GM04503 (cell line): ENCODE measurements at places on chromosomes 12 and 14.

DNA sequence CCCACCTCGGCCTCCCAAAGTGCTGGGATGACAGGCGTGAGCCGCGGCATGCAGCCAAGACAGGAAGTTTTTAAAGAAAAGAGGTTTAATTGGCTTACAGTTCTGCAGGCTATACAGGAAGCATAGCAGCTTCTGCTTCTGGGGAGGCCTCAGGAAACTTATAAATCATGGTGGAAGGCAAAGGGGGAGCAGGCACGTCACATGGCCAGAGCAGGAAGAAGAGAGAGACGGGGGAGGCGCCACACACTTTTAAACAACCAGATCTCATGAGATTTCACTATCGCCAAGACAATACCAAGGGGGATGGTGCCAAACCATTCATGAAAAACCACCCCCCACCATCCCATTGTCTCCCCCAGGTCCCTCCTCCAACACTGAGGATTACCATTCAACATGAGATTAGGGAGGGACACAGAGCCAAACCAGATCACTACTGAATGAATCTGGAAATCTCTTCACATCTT is 14.1 kb downstream of the CCDC63 start:
- DNase-seq: no peak

DNA sequence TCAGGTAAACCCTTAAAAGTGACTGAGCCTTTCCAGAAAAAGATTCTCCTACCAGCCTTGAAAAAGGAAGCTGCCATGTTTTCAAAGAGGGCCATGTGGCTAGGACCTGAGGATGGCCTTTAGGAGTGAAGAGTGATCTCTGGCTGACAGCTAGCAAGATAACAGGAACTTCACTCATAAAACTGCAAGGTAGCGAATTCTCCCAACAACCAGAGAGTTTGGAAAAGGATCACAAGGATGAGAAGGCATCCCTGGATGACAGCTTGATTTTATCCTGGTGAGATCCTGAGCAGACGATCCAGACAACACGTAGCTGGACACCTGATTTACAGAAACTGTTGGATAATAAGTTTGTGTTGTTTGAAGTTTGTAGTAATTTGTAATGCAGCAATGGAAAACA is 115.6 kb upstream of the FBXO33 start:
- DNase-seq: no peak

- no peak for DNase-seq
These were observed 70.0 kb upstream of the VPS33A start for GRCh38 chr12:122336015-122336946.

DNA sequence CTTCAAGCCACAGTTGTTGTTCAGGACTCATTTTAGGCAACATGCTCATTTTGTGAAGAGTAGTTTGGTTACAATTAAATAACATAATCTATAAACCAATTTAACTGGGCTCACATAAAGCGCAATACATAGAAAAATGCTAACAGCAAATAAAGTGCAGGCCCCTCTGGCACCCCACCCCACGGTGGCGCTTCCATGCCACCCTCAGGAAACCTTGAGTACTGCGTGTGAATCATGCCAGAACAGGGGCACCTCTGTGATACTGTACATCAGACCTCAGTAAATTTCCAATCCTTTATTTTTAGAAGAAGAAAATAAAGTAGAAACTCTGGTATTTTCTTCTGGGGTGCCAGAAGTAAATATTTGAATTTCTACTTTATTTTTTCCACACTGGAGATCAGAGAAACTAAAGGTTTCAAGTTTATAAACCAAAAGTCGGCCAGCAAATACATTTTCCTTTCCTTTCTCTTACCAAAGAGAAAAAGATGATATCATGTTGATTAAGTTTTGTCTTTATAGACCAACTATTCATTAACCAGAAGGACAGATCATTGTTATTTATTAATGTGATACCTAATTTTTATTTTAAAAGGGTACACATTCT is 316.8 kb downstream of the PAWR start:
- no peak for DNase-seq

DNA sequence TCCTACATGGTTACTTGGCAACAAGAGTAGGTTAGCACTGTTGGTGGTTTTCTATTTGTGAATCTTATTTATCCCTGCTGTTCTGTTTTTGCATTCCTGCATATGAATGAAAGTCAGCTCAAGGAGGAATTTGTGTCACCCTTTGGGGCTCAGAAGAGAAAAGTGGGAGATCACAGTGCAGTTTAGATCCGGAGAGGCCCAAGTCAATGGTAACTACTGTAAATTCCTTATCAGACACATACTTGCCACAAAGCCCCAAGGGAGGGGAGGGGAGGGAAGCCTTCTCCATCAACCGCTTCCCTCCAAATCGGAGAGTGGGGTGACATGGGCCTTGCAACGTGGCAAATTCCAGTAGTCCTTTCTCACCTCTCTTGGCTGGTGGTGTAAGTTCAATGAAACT is 15.0 kb downstream of the GSG1 start:
- no peak for DNase-seq

GRCh38 chr12:6360578-6361490 is 14.5 kb downstream of the SCNN1A start:
- no peak for DNase-seq
